ENCODE measurements at places on chromosomes 6 and 20. TPM values are rescaled to one million over a fixed set of nuclear protein-coding genes. Genes with fewer than 3 reads are reported as not detected.

COL11A2 gene
- 0.87 TPM for total RNA-seq

DNA sequence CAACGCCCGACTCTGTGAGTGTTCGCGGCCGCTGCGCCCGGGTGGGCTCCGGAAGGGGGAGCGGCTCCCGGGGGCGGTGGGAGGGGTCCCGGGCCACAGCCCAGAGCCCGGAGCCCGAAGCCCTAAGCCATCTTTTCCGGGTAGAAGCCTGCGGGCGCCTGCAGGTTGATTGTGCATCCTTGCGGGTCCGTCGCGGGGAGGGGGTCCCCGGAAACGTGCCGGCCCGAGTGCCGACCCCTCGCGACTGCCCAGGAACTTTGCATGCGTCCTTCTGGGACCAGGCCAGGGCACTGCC lies 413 bp downstream of the PTPRA start:
- H3K36me3 ChIP-seq, result no peaks in the 10 kb centered on the region
- H3K27ac ChIP-seq, result peak overlapping the region; percentile 82
- peak overlapping the region; percentile 97 for H3K4me3 ChIP-seq
- H3K4me1 ChIP-seq, result peaks cover 61% of the 10 kb centered on the region
- DNase-seq, result peak; percentile 51

DNA sequence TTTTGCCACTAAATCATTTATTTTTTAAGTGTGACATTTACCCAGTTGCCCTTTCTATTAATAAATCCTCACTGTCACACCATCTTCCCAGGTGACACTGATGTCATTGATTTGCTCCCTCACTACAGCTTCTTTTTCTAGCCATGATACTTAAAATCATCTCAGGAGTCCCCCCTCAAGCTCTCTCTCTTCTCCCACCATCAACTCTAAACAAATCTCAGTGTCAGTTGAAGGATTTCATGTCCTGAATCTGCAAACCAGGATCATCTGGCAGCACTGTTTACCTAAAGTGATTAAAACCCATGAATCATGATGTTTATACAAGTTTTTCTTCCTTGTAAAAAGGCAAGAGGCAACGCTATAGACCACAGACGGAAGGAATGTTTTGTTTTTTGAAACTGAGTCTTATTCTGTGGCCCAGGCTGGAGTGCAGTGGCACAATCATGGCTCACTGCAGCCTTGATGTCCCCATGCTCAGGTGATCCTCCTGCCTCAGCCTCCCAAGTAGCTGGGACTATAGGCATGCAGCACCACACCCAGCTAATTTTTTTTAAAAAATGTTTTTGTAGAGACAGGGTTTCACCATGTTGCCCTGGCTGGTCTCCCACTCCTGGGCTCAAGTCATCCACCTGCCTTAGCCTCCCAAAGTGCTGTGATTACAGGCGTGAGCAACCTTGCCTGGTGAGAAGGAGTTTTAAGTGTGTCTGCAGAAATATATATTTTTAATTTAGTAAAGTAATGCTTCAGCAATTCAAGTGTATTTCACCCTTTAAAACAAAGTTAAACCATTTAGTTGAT lies 30.1 kb upstream of the SH3BGRL2 start:
- H3K27ac ChIP-seq, result peak overlapping the region; percentile 65
- peak; percentile 66 for DNase-seq
- H3K27me3 ChIP-seq, result no peaks in the 10 kb centered on the region

PGK2 gene
- not detected for total RNA-seq

CHD6 gene
- 84.6 TPM for total RNA-seq

DNA sequence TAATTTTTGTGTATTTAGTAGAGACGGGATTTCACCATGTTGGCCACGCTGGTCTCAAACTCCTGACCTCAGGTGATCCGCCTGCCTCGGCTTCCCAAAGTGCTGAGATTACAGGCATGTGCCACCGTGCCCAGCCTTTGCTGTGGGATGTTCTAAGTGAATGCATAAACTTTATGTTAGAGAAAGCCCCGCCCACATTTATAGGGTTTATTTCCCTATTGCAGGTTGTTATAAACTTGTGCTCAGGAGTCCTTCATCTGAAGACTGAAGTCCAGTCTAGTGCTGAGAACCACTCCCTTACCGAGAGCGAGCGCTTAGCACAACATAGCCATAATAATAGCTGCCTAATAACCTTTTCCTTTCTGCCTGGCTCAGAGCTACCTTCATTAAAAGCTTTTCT lies 75.4 kb upstream of the ZNF217 start:
- no peak overlapping the region for H3K4me3 ChIP-seq
- no peaks in the 10 kb centered on the region for H3K4me1 ChIP-seq
- no peak overlapping the region for H3K27ac ChIP-seq
- no peaks in the 10 kb centered on the region for H3K27me3 ChIP-seq
- DNase-seq, result peak; percentile 50
- H3K36me3 ChIP-seq, result no peaks in the 10 kb centered on the region

- H3K4me3 ChIP-seq, result no peak overlapping the region
- no peaks in the 10 kb centered on the region for H3K27me3 ChIP-seq
- H3K36me3 ChIP-seq, result no peaks in the 10 kb centered on the region
- no peaks in the 10 kb centered on the region for H3K4me1 ChIP-seq
Measured at GRCh38 chr6:124254941-124255685, 451.4 kb downstream of the NKAIN2 start.

GRCh38 chr6:33975661-33976436 lies 170.0 kb downstream of the GRM4 start:
- H3K36me3 ChIP-seq, result no peaks in the 10 kb centered on the region
- H3K27ac ChIP-seq, result no peak overlapping the region
- H3K4me3 ChIP-seq, result no peak overlapping the region
- H3K4me1 ChIP-seq, result peaks cover 6% of the 10 kb centered on the region
- peaks cover 59% of the 10 kb centered on the region for H3K27me3 ChIP-seq
- peak; percentile 16 for DNase-seq

GRCh38 chr6:69783108-69783507 lies 13.7 kb downstream of the LMBRD1 start:
- no peak for DNase-seq
- peaks cover 7% of the 10 kb centered on the region for H3K36me3 ChIP-seq
- no peak overlapping the region for H3K27ac ChIP-seq
- H3K4me1 ChIP-seq, result peaks cover 57% of the 10 kb centered on the region
- no peaks in the 10 kb centered on the region for H3K27me3 ChIP-seq

GRCh38 chr6:28712982-28713381 lies 187.3 kb downstream of the GPX5 start:
- no peaks in the 10 kb centered on the region for H3K36me3 ChIP-seq
- peaks cover 50% of the 10 kb centered on the region for H3K27me3 ChIP-seq
- no peak overlapping the region for H3K27ac ChIP-seq
- H3K4me3 ChIP-seq, result no peak overlapping the region
- no peak for DNase-seq
